ENCODE measurements at places on chromosomes 6 and 20. TPM values are rescaled to one million over a fixed set of nuclear protein-coding genes. Genes with fewer than 3 reads are reported as not detected.

Gene MUC21
- not detected for total RNA-seq

Gene COX4I2
- not detected for total RNA-seq

Gene CRISP3
- total RNA-seq = 0.40 TPM

Gene PRND
- total RNA-seq = not detected

Gene NRSN1
- not detected for total RNA-seq

Gene PPP1R16B
- 2.8 TPM for total RNA-seq

Gene BIRC7
- total RNA-seq = not detected

Gene KHDC1L
- not detected for total RNA-seq

Gene VNN1
- 316 TPM for total RNA-seq

Gene IMPG1
- not detected for total RNA-seq

Gene BMP2
- 3.2 TPM for total RNA-seq

Data from right lobe of liver (tissue), 6 donors.